ENCODE measurements at places on chromosomes 5 and 9.
A peak's percentile ranks its signal among the peaks of the same experiment; 100 is the strongest.

DNA sequence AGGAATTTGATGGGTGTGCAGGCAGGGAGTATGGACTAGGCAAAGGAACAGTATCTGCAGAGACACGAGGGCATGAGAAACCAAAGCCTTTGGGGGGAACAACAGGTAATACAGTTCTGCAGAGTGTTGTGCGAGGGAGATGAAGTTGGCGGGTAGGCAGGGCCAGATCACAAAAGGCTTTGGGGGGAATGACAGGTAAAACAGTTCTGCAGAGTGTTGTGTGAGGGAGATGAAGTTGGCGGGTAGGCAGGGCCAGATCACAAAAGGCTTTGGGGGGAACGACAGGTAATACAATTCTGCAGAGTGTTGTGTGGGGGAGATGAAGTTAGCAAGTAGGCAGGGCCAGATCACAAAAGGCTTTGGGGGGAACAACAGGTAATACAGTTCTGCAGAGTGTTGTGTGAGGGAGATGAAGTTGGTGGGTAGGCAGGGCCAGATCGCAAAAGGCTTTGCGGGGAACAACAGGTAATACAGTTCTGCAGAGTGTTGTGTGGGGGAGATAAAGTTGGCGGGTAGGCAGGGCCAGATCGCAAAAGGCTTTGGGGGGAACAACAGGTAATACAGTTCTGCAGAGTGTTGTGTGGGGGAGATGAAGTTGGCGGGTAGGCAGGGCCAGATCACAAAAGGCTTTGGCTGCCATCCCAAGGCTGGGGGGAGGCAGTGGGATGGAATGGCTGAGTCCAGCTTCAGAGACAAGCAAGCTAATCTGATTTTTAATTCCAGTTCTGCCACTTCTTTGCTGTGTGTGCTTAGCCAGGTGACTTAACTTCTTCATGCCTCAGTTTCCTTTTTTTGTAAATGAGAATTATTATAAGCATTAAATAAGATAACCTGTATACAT is 33.0 kb downstream of the FRMPD1 start:
- no peak for DNase-seq

DNA sequence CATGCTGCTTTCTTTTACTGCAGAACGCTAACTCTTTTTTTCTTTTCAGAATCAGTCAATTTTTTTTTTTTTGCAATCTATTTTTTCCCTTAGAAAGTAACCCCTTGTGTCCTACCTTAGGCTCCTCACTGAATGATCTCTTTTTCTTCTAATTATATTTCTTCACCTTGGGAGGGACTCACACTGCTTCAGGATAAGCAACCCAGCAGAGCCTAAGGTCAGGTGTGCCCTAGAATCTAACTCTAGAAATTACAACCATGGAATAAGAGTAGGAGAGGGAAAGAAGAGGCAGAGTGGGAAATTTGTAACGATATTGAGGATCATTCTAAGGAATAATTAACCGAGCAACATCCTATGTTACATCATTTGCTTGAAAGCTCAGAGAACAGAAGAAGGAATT is 564.0 kb upstream of the MEF2C start:
- no peak for DNase-seq

DNA sequence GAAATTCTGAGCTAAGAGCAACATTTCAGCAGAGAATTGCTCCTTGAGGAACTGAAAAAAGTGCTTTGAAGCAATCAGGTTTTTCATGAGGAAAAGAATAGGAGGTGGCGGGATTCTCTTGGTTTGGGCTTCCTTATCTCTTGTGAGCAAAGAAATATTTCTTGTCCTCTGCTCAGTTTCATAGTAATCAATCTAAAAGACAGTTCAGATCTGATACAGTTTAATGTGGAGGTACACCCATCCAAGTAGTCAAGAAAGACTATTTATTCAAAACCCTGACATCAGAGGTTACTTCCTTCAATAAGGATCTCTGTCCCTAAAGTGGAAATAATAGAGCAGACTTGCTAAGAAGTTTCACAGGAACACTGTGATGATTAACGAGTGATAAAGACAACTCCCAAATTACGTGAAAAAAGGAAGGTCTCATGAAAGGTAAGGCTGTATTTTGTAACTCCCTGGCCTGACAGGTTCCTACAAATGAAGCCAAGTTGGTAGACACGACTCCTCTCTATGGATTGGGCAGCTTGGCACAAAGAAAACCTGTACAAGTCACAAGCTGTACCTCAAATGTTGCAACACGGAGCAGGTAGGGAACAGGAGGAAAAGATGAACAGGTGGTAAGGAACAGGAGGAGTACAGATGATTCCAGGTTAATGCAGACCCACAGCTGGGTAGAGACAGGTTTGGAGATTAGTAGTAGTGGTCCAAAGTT is 94.1 kb downstream of the SUSD1 start:
- DNase-seq = peak; percentile 90

DNA sequence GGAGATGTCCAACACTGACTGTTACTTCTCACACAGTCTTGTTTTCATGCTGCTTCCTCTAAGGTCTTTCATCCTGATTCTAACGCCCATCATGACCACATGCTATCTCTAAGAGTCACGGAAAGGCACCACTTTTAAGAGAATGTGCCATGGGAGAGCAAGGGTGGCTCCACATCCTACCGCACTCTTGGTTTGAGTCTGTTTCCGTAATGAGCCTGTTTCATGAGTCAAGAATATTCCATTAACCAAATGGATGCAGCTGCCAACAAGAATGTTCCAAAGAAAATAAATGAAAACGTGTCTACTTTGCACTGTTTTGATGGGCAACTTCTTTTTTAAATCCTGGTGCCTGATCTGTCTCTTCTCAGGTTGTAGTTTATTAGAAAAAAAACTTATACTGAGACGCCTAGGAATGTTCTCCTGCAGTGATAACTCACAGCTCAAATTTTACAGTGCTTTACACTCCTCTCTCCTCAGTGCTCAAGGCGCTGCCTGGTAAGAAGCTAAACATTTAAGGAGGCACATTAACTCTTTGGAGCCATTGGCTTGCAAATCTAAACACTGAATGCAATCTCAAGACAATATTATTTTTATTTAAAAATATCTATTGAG is 124.3 kb downstream of the FGF1 start:
- DNase-seq = no peak

DNA sequence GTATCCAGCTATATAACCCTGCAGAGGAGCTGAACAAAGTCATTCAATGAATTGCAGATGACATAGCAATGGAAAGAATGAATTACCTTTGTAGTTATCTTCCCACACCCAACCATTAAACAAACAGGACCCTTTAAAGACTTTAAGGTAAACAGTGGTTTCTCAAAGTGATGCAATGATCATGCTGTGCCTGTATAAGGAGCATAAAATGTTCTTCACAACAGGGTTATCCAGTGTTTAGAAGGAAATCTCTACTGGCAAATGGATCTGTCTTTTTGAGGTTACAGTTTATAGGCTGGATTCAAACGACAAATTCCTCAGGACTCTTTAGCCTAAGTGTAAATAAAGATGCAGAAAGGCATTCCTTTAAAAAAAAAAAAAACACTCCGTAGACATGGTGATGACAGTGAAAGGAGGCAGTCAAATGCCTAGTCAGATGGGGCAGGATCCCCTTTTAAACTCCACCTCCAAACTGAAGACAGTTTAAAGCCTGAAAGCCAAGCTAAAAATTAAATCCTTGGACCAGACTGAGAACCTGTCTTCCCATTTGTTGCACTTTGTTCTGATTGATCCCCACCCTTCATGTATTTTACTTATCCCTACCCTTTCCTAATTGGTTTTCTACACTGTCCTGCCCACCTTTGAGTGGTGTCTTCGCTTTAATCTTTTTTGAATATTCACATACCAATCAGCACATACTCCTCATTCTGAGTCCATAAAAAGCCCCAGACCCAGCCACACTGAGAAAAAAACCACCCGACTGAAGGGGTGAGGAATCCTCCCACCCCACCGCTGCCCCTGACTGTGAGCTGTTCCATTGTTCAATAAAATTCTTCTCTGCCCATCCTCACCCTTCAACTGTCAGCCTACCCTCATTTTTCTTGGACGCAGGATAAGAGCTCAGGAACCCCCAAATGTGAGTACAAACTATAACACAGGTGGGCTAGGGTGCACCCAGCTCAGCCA is 761.3 kb upstream of the DMAC1 start:
- no peak for DNase-seq

GRCh38 chr5:158235159-158235547 is 376.2 kb upstream of the CLINT1 start:
- no peak for DNase-seq

GRCh38 chr9:93040409-93040808 is 18.1 kb upstream of the SUSD3 start:
- no peak for DNase-seq

- no peak for DNase-seq
Observed at GRCh38 chr5:117494188-117494587, 919.6 kb upstream of the SEMA6A start.

DNA sequence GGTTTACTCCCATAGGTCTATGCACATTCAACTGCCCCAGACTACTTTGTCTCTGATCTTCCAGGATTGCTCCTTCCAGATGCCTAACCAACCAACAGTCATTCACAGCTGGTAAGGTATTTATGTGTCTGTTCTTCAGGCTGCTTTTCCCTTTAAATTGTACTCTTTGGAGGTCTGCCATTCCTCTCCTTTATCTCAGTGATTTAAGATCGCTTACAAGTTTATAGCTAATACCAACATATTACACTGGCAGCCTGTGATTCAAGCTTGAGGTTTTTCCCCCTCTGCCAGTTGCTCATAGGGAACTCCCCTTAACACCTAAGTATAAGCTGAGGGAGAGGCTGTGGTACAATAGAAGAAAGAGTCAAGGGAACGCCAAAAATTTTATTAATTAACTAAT is 711.7 kb upstream of the EDIL3 start:
- DNase-seq = no peak

- no peak for DNase-seq
Observed at GRCh38 chr9:27838876-27839275, 265.6 kb upstream of the C9orf72 start.

GRCh38 chr9:111928359-111928720 is 31.7 kb downstream of the UGCG start:
- DNase-seq = peak; percentile 23

DNA sequence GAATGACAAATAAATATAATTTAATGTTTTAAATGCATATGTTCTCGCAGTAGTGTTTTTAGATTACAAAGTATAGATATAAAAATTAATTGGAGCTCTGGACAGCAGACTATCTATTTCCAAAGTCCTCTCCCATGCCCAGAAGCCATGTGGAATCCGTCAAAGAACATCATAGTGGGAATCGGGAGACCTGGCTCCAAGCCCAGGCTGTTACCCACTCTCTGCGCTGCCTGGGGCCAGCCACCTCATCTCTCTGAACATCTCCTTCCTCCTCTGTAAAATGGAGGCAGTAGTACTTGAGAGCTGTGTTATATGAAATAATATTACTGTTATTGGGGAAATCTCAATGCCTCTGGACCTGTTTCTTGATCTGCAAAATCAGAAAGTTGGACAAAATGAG is 58.1 kb upstream of the SLC30A5 start:
- DNase-seq = peak; percentile 67

DNA sequence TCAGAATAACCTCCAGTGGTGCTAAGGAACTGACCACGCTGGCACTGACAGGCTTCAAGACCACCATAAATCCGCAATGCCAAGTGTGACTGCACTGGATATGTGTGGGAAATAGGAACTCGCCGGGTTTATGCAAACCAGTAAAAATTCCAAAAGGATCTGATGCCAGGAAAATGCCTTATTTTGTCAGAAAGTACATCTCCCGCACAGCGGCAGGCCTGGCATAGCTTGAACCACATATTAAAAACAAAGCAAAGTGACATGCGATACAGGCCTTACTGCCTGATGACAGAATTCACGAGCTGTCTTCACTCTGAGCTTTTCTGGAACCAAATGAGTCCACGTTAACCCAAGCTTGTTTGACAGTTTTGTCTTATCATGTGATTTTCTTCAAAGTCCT is 139.6 kb downstream of the GLIS3 start:
- DNase-seq = no peak

DNA sequence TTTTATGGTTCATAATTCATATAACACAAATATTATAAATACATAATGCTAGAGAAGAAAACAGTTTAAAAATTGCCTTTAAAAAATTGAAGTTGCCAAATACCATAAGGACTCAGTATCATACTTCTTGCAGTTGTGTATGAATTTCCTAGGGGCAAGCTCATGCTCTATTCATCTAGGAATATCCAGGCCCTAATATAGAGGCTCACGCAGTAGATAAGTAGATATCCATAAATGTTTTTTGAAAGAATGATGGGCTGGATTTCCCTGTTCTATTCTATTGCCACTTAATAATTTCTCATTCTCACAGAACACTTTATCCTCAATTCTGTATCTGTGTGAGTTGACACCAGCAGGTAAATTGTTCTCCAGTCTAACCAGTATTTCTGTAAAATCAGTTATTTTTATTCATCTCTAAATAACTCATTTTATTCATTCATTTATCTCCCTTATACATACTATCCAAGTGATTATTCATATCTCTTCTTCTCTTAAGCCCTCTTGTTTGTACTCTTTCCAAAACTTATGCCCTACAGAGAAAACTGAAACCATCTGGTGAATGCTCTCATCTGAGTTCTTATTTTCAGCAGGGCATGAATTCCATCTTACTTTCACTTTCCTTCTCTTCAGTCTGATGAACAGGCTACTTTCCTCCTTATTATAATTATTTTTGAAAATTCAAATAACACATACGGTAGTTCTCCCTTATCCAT is 97.1 kb downstream of the SLC44A1 start:
- no peak for DNase-seq

DNA sequence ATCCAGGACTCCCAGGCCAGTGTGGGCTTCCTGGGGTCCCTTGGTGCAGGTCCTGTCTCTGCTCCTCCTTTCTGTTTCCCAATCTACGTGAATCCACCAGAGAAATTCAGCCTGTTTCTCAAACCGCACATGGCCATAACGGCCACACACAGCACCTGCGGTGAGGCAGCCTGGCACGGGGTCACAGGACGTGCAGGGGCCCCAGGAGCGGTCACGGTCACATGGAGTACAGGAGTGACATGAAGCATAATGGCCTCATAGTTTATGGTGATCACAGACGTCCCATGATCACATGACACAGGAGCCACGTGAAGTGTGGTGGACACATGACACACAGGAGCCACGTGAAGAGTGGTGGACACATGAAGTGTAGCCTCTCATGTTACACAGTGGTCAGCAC is 248.5 kb upstream of the IRX4 start:
- DNase-seq = no peak

- no peak for DNase-seq
Observed at GRCh38 chr9:27429436-27429835, 94.7 kb upstream of the IFNK start.

GRCh38 chr5:173625261-173625660 is 8.8 kb upstream of the BOD1 start:
- no peak for DNase-seq

Data from epithelial cell of esophagus (primary cell).